ENCODE measurements at places on chromosomes 6 and 20.

DNA sequence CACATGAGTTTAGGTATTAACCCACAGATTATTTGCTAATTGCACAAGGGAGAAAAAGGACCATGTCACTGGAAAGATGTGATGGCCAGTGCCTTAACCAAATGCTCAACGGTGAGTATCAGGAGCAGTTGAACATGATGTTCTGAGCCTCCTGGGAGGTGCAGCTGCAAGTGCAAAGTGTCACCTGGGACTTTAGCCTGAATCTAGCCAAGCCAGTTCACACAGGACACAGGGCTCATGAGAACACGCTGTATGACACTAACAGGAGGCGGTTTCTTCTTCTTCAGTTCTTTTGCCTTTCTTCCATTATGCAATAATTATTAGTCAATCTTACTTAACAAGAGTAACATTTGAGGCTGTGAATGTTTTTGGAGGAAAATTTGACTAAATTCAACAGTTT lies 225.3 kb downstream of the THBS2 start:
- no peak for DNase-seq

- peak; percentile 45 for DNase-seq
Measured at GRCh38 chr6:13425943-13426931, 61.2 kb downstream of the GFOD1 start.

- no peak for DNase-seq
Measured at GRCh38 chr6:37005827-37006567, 542 bp downstream of the FGD2 start.

DNA sequence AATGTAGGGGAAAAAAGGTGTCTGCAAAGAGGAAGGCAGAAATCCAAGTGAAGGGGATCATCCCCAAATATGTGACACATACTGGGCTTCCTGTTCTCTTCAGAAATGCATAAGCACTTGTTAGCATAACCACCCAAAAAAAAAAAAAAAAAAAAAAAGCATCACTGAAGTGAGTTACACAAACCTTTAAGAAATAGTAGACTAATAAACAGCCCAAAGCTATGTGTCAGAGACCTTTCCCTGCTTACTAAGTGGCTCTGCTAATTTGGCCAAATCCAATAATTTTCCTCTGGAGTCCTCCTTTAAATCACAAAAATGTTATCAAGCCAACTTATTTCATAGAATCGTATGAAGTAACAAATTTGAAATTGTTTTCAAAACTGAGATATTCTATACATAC lies 7.5 kb upstream of the DST start:
- DNase-seq, result no peak

- no peak for DNase-seq
Measured at GRCh38 chr6:111258615-111259088, 171.3 kb downstream of the SLC16A10 start.

GRCh38 chr6:125714441-125715090 lies 34.9 kb upstream of the HEY2 start:
- no peak for DNase-seq

DNA sequence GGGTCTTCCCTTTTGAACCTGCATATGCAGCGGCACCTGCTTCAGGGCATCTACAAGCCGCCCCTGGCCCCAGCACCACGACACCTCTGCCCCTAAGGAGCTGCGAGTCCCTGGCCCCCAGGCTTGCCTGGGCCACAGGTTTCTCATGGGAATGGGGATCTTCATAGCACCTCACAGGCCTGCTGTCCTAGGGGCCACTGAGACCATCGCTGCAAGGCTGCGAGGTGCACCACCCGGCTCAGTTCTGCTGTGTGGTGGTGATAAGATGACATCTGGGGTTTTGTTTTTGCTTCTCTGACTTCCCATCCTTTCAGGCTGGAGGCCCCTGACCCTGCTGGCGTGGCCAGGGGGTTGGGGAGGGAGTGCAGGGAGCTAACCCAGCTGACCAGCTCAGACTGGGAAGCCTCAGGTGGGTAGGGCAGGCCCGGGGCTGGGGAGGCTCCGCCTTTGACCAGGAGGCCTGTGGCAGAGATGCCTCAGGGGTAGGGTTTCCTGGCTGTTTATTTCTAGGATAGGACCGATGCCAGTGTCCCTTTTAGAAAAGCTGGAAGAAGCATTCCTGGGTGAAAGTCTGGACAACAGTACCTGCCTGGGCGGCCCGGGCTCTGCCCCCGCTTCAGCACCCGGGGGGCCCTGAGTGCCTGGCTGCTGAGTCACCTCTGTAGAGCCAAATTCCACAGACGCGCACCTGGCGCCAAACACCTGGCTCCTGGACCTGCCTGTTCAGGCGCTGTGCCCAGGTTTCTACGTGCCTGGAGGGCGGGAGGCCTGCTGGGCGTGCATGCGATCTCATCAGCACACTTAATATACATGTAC lies 264.7 kb downstream of the DLL1 start:
- no peak for DNase-seq

DNA sequence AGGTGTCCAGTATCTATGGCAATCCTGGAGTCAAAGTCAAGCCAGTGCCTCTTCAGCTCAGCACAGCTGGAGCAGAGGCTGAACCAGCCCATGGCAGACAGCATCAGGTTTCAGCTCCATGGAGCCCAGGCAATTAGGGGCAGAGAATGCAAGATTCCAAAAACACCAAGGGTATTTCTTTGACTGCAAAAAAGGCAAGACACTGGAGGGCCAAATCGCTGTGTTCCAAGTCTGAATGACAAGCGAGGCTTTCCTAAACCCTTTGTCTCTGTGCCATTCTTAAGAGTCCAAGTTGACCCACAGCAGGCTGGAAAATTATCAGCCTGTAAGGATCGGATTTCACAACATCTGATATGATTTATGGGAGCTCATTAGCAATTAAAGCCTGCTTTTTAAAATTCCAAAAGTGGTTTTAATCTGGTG lies 49.7 kb upstream of the TGM3 start:
- no peak for DNase-seq

GRCh38 chr20:48697845-48698491 lies 129.8 kb downstream of the PREX1 start:
- DNase-seq, result no peak

GRCh38 chr6:119476554-119476953 lies 127.0 kb upstream of the MAN1A1 start:
- no peak for DNase-seq

DNA sequence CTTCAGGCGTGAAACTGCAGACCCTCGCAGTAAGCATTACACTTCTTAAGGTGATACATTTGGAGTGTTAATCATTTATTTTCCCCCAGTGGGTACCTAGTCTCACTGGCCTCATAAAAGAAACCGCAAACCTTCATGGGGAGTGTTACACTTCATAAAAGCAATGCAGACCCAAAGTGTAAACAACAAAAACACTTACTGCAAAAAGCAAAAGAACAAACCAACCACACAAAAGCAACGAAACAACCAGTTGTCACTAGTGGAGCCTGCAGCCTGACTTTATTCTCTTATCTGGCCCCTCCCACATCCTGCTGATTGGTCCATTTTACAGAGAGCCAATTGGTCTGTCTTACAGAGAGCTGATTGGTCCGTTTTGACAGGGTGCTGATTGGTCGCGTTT lies 23.8 kb downstream of the LY86 start:
- DNase-seq, result no peak

DNA sequence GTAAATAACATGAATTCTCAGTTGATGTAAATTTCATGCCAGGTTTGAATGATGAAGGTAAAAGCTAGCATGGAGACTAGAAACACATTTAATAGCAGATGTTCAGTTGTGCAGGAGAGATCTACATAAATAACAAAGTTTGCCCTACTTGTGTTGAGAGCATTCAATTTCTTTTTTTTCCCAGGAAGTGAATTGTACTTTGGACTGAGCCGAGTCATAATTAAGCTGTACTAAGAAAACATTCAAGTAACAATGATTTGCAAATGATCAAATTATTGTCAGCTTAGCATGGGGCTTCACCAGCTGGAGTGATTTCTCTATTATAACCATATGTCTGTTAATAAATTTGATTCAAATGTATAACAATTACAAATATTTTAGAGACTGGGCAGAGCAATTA lies 893.5 kb upstream of the MAP3K7 start:
- DNase-seq, result no peak

DNA sequence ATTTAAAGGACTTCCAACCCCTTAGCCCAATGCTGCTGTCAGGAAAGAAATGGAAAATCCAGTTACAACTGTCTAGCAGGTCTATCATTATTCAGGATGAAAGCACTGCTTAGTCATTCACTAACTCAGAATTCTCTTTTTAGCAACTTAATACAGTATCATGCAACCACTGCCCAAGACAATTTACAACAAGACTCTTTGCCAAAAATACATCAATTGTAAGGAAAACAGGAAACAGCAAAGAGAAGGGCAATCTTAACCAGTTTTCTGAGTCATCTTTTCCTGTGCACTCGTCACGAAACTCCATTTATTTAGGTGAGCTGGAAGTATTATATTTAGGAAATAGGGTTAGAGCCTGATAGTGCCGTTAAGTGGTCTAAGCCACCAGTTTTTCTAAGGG lies 1197.7 kb upstream of the CITED2 start:
- DNase-seq, result no peak

DNA sequence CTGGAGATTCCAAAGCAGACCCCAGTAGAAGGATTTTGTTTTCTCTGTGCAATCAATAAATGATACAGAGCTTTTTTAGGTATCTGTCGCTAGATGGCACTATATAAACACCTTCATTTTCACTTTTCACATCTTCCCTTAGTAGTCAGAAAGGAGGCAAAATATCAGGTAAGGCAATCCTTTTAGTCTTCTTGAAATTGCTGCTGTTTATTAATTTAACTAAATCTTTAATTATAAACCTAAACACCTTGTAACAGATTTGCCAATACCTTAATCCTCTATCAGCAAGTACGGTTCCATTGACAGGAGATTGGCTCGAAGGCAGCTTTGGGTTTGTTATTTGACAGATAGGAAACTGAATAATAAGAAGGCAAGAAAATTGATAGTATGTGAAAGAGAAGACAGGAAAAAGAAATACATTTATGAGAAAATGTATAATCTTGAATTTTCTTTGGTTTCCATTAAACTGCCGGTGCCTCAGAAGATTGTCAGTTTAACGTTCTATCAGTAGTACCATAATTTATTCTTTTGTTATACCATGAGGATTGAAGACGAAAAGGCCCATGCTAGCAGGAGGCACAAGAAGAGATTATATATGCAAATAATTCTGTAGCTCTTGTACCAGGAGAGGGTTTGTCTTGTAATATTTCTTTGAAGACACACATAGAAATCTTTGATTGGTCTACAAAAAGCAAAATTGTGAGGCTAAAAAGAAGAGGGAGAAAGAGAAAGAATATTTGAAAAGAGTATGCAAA lies 23.5 kb upstream of the IBTK start:
- DNase-seq, result no peak

- peak; percentile 18 for DNase-seq
Measured at GRCh38 chr6:16950825-16951495, 150.9 kb upstream of the STMND1 start.

GRCh38 chr6:67956352-67956751 lies 678.7 kb upstream of the ADGRB3 start:
- DNase-seq, result no peak

GRCh38 chr6:134698228-134698627 lies 251.7 kb downstream of the ALDH8A1 start:
- no peak for DNase-seq

DNA sequence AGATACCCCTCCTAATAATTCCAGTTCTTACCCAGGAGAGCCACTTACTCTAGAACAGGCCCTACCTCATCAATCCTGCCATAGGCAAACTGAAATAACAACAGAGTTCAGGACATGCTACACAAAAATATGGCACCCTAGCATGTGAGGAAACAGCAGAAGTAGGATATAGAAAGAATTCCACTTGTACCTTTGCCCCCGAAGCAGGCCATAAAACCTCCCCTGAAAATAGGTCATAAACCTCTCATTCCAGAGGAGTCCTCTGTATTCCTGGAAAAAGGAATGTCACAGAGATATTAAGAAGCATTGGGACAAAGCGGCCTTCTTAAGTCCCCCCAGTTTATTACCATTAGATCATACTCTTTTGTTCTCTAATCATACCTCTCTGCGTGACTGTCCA lies 504.3 kb upstream of the MARCKS start:
- DNase-seq, result no peak

- DNase-seq, result no peak
Measured at GRCh38 chr6:66993272-66993671, 1286.2 kb upstream of the EYS start.

- no peak for DNase-seq
Measured at GRCh38 chr6:46138281-46138680, 8.5 kb downstream of the ENPP4 start.

DNA sequence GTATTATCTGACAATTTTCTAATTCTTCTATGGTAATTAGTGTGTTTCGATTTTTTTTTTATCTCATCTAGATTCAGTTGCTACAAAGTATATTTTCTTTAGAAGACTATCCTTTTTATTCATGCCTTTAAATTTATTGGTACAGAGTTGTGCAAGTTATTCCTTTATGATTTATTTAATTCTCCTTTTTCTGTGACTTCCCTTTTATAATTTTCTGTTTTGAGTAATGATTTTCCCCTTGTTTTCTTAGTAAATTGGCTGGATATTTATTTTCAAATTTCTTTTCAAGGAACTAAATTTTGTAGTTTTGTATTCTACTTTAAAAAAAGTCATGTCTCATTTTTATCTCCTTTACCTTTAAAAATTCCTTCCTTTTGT lies 2.4 kb upstream of the IL22RA2 start:
- DNase-seq, result no peak

DNA sequence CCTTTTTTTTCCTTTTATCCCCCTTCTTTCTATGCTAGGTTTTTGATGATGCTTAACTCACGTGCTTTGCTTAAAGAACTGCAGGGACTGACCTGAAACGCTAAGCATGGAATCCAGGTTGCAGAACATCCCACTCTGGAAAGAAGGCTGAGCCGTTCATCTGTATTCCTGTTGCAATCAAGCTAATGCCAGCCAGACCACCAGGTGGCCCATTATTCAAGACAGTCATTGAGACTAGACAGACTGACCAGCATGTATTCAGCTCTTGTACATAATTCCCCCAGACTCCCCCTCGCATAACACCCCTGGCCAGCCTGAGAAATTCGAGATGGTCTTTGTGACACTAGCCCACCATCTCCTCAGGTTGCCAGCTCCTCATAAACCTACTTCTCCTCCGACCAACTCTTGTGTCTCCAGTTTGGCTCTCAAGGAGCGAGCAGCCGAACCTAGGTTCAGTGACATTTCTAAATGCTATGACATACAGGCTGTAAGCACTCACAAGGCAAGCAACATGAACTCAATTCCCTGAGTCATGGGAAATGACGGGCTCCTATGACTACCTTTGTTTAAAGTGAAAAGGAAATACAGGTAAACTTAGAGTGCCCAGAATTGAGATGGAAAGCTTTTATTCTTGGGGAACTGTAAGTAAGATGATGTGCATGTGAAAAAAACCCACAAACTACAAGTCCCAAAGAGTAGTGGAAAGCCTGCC lies 309.3 kb upstream of the CDYL start:
- DNase-seq, result no peak
